ENCODE measurements at places on chromosomes 6 and 20.

DNA sequence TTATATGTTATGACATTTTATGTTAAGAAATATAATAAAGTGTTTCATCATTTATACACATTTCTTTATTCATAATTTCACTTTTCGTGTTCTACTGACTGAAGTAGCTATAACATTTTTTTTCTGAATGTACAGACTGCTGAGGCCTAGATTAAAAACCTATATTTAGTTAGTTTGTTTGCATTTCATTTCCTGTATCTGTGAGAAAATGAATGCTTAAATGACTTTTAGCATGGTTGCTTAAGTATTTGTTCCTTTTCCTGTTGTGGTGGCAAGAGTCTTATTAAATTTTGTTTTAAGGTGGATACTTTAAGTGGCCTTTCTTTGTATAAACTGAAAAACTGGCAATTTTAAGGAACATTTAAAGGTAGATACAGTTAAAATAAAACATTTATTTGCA is 779.7 kb upstream of the MAN1A1 start:
- no peak for DNase-seq

DNA sequence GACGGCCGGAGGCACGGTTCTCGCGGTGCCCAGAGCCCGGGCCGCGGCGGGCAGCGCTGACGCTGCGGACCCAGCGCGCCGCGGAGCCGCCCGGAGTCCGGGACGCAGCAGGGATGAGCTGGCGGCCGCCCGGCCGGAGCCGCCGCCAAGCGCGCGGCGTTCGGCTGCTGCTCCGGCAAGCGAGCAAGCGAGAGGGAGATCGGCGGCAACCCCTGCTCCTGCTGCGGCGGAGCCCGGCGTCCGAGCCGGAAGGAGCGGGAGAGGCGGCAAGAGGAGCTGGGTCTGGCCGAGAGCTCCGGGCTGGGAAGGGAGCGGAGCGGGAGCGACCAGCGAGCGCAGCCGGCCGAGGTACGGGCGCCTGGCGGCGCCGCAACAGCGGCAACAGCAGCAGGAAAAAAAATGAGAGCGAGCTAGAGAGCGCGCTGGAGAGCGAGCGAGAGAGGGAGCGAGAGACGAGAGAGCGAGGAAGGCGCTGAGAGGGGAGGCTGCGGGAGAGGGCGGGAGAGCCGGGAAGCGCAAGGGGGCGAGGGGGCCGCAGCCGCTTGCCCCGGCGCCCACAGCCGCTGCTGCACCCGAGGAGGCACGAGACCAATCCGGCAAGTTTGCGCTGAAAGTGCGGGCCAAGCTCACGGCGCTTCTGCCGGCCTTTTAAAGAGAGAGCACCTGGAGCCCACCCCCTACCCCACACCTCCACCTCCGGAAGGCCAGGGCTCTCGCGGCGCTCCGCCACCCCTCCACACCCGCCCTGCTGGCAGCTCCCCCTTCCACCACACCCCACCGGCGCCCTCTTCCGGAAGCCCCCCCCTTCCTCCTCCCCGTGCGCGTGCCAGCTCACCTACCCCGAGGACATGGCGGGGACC is 496 bp downstream of the GRM4 start:
- peak; percentile 12 for DNase-seq

- DNase-seq = no peak
Observed at GRCh38 chr6:93183531-93183972, 235.8 kb downstream of the EPHA7 start.

GRCh38 chr20:63178889-63179686 is 36.8 kb downstream of the YTHDF1 start:
- DNase-seq = peak; percentile 62

GRCh38 chr20:59434960-59435359 is 134.5 kb downstream of the EDN3 start:
- no peak for DNase-seq

DNA sequence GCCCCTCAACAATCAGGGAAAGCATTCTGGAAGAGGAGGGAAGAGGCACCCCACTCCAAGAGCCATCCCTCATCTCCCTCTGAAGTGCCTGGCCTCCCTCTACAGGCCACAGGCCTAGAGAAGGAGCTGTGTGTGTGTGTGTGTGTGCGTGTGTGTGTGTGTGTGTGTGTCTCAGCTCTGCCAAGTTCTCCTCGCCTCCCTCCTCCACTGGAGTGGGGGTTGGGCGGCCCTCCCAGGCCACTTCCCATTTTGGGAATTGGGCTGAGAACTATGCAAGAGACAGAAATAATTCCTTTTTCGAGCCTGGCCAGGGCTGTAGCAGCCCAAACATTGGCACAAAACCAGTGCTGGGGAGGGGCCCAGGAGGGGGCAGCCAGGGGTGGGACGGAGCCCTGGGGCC is 35.7 kb downstream of the KCNB1 start:
- DNase-seq = no peak

GRCh38 chr6:26032340-26033084 is 54.7 kb upstream of the HFE start:
- DNase-seq = peak; percentile 41

- DNase-seq = no peak
Observed at GRCh38 chr6:14544666-14545065, 427.1 kb downstream of the CD83 start.

GRCh38 chr6:166460473-166461437 is 78.0 kb upstream of the MPC1 start:
- no peak for DNase-seq

DNA sequence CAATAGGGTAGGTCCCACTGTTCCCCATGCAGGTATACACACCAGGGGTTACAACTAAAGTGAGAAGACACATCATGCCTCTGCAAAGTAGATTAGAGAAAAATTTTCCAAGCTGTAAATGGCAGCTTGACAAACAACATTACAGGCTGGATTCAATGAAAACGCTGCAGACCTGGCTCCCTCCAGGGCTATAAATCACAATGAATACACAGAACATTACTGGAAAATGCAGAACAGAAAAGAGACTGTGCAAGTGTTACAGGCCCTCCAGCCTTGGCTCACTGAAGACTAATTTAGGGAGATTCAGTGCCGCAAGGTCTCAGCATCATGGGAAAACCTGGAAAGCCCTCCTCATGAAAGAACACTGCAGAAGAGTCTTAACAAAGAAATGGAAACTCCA is 207.8 kb downstream of the KHDC1L start:
- DNase-seq = no peak

- DNase-seq = no peak
Observed at GRCh38 chr6:40906759-40907158, 132.3 kb downstream of the UNC5CL start.

DNA sequence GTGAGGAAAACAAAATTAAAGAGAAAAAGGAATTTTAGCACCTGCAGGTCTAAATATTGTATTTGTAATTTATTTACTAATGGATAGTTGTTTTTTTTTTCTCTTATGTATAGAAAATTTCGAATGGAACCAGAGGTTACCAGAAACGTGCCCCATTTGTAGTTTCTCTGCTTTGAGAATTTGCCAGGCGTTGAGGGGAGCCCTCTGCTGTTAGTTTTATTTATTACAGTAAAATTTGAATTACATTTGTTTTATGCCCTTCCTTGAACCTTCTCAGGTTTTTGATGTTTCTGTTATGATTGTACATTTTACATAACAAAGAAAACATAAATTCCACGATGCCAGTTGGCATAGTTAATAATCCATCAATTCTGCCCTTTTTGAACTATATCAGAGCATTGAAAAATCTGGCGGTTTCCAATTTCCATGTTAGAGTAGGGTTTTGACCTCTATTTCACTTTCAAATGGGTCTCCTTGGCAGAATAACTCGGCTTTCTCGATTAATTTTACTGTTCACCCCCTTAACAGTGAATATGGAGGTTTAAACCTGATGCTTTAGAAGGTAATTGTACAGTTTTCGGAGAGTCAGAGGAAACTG is 35.1 kb upstream of the RFPL4B start:
- peak; percentile 3 for DNase-seq
